Aorta (tissue), 5 donors: ENCODE measurements at places on chromosomes 12 and 14. TPM values are rescaled to one million over a fixed set of nuclear protein-coding genes. Genes with fewer than 3 reads are reported as not detected.

- no peak for DNase-seq
- no peaks in the 10 kb centered on the region for H3K36me3 ChIP-seq
- H3K27me3 ChIP-seq: no peaks in the 10 kb centered on the region
- H3K27ac ChIP-seq: no peak overlapping the region
- no peaks in the 10 kb centered on the region for H3K4me1 ChIP-seq
Observed at GRCh38 chr14:93068711-93069110, 47.0 kb downstream of the ITPK1 start.

Gene INSM2
- not detected for total RNA-seq

DNA sequence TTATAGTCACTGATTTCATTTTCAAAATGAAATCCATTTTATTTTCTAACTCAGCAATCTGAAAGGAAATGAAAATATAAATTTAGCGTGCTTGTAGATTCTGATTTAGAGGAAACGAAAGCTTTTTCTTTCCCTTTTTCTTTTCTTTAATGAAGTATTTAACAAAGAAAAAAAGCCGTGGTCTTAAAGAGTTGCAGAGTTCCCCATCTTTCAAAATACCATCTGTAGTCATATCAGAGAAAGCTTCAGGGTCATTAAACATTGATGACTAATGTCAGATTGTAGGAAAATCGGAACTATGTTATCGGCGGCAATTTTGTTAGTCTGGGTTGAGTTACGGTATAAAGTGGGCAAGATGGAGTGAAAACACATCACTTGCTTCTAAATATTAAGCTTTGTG lies 32.3 kb downstream of the DRAM1 start:
- no peaks in the 10 kb centered on the region for H3K4me1 ChIP-seq
- no peak overlapping the region for H3K4me3 ChIP-seq
- H3K36me3 ChIP-seq: peaks cover 2% of the 10 kb centered on the region
- no peaks in the 10 kb centered on the region for H3K27me3 ChIP-seq

DNA sequence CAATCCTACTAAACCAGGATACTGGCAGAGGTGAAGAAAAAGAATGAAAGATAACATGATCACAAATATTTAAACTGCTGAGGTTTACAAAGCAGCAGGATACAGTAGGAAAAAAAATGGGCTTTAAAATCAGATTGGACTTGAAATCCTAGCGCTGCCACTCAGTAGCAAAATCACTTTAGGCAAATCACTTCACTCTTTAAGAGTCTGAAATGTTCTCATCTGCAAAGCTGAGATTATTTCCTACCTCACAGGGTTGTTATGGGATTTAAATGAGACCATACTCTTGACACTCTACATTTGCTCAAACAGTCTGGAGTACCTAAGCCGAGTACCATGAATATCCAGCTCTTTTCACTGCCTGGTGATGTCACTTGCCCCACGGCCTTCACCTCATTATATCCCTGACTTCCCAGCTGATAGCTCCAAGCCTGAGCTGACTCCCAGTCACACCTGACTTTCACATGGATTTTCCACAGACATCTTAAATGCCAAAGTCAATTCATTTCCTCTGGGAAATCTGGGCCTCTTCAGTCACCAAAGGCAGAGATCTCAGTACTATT lies 60.2 kb downstream of the UBR7 start:
- no peak overlapping the region for H3K4me3 ChIP-seq
- H3K36me3 ChIP-seq: peaks cover 1% of the 10 kb centered on the region
- no peak overlapping the region for H3K27ac ChIP-seq
- no peaks in the 10 kb centered on the region for H3K27me3 ChIP-seq

Gene TSPAN8
- total RNA-seq: 7.5 TPM
